ENCODE measurements at places on chromosomes 12 and 14.
A peak's percentile ranks its signal among the peaks of the same experiment; 100 is the strongest.

- DNase-seq, result no peak
Measured at GRCh38 chr12:47376927-47377326, 297.2 kb upstream of the AMIGO2 start.

DNA sequence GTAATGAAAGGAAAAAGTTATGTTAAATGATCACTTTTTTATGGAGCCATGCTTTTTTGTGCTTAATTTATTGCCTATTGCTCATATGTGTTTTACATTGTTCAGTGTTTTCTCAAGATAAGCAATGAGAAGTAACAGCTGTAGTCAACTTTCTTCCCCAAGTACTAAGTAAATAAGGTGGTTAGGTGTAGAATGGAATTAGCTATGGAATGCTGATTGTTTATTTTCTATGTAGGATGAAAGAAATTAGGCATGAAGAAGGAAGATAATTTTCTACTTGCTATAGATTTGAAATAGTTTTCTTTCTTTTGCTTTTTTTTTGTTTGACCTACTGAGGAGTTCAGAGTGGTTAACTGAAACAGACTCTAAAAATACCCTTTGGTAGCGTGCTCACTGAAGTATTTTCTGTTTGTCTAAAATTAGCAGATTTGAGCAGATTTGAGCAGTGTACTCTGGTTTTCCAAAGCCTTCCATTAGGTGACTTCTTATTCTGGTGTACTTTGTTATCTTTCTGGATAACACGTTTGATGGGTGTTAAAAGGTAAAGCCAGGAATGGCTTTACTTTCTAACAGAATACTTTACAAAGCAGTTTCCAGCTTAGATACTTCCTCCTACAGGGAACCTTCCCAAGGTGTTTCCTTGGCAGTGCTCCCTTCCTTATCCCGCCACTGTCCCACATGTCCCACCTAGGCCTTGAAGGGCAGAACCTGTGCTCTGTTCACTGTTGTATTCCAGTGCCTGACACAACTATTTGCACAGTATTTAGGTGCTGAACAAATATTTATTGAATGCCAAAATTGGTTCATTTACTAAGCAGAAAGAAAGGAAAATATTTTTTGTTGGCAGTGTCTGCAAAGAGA lies 56.0 kb downstream of the RASSF3 start:
- DNase-seq, result no peak

DNA sequence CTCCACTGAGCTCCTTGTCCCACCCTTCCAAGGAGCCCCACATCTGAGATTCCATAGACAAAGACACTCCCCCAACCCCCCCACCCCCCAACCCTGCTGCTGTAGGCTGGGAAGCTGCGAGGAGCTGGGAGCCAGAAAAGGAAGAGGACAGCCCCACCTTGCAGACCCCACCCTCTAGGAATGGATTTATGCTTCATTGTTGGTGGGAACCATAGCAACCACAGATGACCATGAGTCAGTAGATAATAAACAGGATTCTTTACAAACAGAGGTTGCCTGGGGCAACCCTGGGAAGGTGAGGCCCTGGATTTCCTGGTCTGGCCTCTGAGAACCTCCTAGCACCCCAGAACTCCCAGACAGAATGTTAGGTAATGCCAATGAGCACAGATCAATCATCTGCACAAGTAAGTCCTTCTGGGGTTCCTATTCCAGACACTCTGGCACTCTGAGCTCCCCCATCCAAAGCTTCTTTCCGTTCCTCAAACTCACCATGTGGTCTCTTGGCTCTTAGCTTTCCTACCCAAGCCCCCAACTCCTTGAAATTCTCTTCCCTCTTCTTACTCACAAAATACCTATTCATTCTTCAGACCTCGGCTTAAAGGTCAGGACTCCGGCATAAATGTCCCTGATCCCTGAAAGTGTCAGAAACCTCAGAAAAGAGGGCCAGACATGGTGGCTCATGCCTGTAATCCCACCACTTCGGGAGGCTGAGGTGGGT lies 15.2 kb upstream of the PLEKHG6 start:
- peak; percentile 41 for DNase-seq

- no peak for DNase-seq
Measured at GRCh38 chr12:132246997-132247717, 82.2 kb downstream of the GALNT9 start.

- no peak for DNase-seq
Measured at GRCh38 chr12:122393817-122394216, 28.7 kb downstream of the CLIP1 start.

DNA sequence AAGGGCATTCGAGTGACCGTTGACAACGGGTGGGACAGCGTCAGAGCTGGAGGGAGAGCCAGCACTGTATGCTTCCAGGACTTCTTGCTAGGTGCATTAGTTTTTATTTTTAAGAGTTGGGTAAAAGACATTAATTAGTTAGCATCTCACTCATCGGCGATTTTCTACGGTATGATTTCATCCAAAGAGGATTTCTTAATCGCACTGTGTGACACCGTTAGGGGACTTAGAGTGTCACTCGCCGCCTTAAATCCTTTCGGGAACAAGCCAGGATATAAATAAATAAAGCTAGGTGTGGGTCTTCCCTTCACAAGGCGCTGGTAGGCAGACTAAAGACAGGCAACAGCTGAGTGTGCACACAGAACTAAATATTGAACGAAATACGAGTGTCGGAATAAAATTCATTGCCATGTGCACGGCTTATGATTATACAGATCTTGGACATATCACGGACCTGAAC lies 869 bp upstream of the NOVA1 start:
- DNase-seq, result no peak

- peak; percentile 39 for DNase-seq
Measured at GRCh38 chr12:9673404-9674225, 4.1 kb downstream of the CLEC2D start.

GRCh38 chr14:88562532-88562830 lies 356 bp upstream of the ZC3H14 start:
- no peak for DNase-seq
